SW480 (cell line): ENCODE measurements at places on chromosomes 6 and 20.

DNA sequence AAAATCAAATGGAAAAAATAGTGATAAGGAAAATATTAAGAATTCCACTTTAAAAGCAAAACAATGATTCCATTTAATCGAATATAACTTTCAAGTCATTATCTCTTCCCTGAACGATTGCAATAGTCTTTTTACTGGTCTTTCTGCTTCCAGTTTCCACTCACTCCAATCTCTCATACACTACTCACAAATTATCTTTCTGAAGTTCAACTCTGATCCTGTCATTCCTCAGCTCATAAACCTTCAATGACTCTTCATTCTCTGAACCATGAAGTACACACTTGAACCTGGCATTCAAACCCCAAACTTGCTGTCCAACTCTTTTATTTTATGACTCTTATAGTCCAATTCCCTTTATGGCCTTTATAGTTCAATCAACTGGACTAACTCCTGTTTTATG, 304.1 kb upstream of the TCF21 start:
- no peak for DNase-seq

GRCh38 chr6:39102821-39103136, 12.2 kb downstream of the SAYSD1 start:
- no peak for DNase-seq

- peak; percentile 70 for DNase-seq
Observed at GRCh38 chr6:40894962-40895799, 143.8 kb downstream of the UNC5CL start.

DNA sequence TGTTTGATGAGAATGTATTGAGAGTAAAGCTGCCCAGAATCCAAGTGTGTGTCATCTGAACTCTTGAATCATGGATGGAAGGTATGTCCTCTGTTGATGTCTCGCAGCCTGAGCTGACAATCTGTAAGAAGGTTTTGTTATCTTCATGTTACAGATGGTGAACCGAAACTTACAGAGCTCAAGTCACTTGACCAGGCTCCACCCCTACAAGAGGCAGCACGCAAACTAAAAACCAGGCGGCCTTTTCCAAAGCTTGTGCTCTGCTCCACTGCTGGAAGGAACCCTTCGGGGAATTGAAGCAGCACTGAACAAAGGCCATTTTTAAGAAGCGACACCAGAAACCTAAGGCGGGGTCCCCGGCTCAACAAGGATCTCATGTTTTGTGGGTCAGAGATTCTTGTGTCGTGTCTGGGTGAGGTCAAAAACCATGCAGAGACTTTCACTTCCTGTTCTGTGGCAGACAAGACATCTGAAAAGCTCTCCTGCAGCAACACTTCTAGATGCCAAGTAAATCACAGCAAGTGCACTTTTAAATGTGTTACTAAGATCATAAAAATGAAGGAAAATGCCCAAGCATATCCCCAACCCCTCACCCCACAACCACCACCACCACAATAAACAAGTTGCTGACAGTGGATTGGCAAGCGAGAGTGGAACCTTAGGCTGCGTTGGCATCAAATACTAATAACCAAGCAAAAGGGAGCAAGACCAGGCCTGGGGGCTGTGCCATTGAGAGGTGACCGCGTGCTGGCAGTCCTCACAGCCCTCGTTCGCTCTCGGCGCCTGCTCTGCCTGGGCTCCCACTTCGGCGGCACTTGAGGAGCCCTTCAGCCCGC, 27.3 kb downstream of the NQO2 start:
- DNase-seq = no peak

DNA sequence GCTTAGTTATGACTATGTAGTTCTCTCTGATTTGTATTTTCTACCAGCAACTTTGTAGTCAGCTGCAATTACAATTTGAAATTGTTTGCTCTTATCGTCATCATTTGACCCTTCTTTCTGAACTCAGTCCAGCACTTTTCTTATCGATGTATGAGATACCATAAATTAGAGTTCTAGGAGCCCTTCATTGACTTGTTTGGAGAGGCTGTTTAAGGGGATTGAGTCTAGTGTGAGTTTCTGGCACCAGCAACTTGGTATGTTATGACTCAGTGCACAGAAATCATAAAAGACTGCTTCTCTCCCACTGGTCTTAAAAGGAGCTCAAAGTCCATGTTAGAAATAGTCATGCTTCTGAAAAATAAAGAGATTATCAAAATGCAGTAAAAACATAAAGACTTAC, 190.3 kb downstream of the TENT5A start:
- DNase-seq = peak; percentile 2

- DNase-seq = no peak
Observed at GRCh38 chr6:16809753-16810358, 48.6 kb upstream of the ATXN1 start.

- DNase-seq = no peak
Observed at GRCh38 chr20:58748618-58749017, 56.0 kb downstream of the NPEPL1 start.

- DNase-seq = no peak
Observed at GRCh38 chr6:125001684-125002405, 39.6 kb downstream of the RNF217 start.

DNA sequence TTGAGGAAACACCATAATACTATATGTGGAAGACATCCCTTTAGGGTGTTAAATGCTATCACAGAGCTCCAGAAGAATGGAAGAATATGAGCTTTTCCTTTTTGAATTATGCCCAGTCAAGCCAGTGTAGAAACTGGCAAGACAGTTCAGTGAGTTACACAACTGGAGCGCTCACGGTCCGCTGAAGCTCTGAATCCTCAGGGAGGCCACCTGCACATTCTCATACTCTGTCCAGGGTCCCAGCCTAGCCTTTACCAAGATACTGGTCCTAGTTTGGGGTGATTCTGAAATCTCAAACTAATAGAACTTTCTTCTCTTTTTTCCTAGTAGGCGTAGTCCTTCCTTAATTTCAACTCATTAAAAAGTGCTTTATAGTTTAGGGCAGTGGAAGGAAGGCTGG, 51.3 kb downstream of the ALDH8A1 start:
- DNase-seq = no peak

- DNase-seq = no peak
Observed at GRCh38 chr6:82924799-82925535, 140.7 kb downstream of the UBE3D start.

GRCh38 chr6:151241853-151242252, 2.1 kb downstream of the AKAP12 start:
- no peak for DNase-seq

- no peak for DNase-seq
Observed at GRCh38 chr6:151692216-151692615, 115.3 kb upstream of the ESR1 start.

- DNase-seq = no peak
Observed at GRCh38 chr6:124269733-124270132, 466.1 kb downstream of the NKAIN2 start.

DNA sequence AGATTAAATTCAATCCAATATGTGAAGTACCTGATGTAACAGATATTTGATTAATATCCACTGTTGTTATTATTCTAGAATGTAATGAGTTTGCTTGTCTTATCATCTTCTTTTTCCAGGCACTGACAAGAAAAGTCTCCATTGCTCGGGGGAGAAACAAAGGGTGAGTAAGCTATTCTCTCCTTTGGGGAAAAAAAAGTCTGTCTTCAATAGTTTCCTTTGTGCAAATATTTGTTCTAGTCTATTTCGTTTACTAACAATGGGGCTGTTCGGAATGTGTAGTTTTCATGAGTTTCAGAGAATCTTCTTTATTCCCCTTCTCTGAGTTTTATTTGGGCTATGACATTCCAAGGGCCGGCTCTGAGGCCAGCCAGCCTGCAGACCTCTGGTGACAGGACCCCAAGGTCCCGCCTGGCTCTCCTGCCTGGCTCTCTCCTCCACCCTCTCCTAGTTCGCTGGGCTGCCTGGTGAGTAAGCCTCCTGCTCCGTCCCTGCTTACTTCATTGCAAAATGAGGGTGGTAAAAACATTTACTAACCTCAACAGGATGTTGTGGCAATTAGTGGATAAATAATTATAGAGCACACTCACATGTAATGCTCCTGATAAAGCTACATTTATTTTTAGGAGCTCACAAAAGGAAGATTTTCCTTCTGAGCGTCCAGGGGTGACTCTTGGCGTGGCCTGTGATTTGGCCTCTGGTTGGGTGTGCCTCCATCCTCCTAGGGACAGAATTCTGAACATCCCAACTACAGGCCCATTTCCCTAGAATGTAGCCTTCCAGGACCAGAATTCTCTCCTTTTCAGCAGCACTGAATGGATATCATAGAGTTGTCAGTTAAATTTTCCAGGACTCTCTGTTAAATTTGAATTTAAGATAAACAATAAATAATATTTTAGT, 43.1 kb upstream of the SNX9 start:
- DNase-seq = peak; percentile 30

DNA sequence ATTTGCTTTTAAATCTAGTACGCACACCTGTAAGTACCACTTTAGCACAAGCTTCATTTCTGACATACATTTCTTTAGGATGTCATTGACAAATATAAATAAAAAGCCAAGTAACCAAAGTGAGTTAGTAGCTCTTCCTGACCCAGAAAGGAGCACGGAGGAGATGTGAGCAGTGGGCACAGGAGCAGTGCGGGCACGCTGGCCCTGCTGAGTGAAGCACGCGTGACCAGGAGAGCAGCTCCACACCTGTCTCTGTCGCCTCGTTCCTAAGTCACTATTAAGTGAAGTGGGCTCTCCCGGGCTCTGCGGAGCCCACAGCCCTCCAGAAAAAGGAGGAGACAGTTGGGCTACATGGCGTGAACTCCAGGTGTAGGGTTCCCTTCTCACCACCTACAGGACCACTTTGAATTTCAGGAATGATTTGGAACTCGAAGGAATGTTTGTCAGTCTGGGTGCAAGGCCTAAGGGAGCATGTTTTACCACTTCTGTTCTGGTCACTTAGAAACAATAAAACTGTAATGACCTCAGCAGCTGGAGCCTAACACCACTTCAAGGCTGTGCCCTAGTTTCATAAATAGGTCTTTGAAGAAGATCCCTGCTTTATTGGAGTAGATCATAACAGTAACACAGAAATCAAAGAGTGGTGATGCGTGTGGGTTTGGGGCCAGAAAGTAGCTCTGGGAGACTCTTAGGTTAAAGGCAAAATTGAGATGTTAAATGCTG, 95.9 kb downstream of the FAM120B start:
- no peak for DNase-seq

GRCh38 chr6:16089232-16090062, 39.4 kb upstream of the MYLIP start:
- no peak for DNase-seq

DNA sequence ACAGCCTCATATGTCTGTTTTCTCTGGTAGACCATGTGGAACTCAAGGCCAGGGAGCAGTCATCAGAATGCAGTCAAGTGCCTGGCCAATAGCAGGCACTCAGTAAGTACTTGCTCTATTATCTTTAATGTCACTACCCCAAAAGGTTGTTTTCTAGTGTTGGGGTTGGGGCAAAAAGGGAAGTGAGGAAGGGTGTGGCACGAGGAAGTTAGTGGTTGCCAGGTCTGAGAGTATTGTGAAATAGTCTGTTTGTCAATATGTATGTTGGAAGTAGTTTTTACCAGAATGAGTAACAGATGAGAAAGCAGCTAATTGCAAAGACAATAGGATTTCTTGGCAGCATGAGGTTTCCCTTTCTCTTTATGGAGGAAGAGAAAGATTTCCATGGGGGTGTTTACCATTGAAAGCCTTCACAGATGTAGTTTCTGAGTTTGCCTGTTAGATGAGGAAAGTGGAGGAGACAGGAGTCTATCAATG, 59.5 kb upstream of the ARMH2 start:
- DNase-seq = no peak

DNA sequence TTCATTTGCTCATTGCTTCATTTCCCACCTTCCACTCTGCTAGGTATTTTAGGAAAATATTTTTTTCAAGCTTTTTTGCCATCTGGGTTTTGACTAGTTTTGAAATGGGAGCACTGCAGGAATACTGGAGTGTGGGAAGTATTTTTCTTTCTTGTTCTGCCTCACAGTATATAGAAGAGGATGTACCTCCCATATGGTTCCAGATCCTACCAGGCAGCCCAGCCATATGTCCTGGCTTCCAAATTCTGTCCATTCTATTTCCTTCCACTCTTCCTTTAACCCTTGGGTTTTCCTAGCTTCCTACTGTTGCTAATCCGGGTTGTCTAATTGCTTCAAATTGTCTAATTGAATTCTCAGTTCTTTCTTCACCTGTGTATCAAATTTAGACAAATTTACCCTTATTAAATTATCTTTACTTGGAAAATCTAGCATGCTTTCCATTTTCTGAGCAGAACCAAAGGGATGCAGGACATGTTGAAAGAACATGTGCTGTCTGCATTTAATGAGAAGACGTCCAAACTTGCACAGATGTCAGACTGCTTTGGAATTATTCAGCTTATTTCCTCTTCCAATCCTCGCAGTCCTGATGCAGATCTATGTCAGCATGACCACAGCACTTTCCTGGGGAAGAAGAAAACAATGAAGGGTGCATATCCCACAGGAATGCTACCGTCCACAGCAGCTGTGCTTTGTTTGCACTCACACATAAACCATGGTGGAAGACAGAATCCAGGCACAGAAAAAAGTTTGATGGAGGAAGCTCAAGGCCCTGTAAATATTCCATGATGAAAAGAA, 1273.9 kb upstream of the MAP3K7 start:
- peak; percentile 1 for DNase-seq

GRCh38 chr20:46293084-46293483, 15.2 kb downstream of the CDH22 start:
- peak; percentile 63 for DNase-seq

GRCh38 chr6:90412538-90413369, 116.1 kb upstream of the BACH2 start:
- DNase-seq = no peak

- no peak for DNase-seq
Observed at GRCh38 chr6:36464233-36464632, 21.4 kb downstream of the KCTD20 start.

GRCh38 chr20:15851576-15852215, 721.6 kb downstream of the KIF16B start:
- no peak for DNase-seq

DNA sequence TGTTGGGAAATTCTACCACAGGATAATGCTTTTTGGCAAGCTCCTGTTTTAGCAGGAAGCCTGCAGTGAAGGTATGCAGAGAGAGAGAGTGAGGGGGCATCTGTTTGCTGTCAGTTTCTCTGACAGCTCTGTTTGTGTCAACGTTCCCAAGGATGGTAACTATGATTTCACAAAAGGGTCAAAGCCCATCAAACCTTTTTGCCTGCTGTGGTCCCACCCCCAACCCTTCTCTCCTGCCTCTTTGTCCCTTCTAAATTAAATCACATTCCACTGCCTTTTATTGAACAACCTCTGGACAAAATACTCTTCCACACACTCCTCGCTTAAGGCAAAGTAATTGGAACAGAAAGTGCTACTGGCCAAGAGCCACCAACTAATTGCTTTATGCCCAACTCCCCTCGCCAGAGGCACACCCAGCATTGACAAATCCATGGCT, 128.3 kb downstream of the TSHZ2 start:
- DNase-seq = no peak

- no peak for DNase-seq
Observed at GRCh38 chr20:58635279-58635665, 15.8 kb upstream of the STX16 start.

DNA sequence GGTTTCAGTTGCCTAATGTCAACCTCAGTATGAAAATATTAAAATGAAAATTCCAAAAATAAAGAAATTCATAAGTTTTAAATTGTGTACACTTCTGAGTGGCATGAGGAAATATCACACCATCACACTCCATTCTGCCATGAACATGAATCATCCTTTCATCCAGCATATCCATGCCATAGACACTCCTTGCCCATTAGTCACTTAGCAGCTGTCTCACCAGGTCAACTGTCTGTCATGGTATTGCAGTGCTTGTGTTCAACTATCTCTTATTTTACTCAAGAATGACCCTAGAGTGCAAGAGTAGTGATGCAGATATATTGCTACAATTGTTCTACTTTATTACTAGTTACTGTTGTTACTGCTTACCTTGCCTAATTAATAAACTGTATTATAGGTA, 712.4 kb downstream of the EPHA7 start:
- peak; percentile 0 for DNase-seq

GRCh38 chr20:11454966-11455799, 462.5 kb upstream of the BTBD3 start:
- peak; percentile 99 for DNase-seq
